ENCODE measurements at places on chromosomes 1 and 21.

GRCh38 chr21:33383056-33383888 is 19.9 kb upstream of the IFNGR2 start:
- peak; percentile 48 for DNase-seq

DNA sequence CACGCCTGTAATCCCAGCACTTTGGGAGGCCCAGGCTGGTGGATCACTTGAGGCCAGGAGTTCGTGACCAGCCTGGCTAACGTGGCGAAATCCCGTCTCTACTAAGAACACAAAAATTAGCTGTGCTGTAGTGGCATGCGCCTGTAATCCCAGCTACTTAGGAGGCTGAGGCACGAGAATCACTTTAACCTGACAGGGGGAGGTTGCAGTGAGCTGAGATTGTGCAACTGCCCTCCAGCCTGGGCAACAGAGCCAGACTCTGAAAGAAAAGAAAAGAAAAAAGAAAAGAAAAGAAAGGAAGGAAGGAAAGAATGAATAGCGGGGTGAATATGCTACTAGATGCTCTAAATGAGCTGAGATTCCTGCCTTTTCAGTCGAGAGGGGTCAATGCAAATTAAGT is 7.1 kb downstream of the GFI1 start:
- no peak for DNase-seq

- no peak for DNase-seq
Observed at GRCh38 chr1:1293263-1294249, 13.3 kb downstream of the SCNN1D start.

DNA sequence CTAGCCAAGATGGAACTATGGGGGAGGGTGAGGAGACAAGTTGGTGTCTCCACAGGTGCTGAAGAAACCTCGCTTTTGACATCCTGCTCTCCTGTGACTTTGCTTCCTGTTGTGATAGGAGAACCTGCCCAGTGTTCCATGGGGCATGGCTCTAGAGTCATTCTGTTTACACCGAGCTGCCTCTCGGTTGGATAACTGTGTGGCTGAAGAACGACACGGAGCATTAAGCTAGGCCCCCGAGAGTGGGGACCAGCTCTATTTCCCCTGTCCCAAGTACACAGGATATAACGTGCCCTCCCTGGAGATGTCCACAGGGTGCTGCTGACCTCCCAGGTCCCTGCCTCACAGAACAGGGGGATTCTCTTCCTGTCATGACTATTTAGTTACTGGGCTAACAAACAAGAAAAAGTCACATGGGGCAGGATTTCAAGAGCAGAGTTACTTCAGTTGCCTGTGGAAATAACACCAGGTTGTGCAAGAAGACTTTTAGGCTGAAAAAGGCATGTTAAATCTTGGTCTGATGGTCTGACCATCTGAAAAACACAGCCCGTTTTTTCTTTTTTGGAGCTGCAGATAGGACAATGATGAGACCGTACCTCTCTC is 29.4 kb upstream of the PPP2R5A start:
- no peak for DNase-seq

- no peak for DNase-seq
Observed at GRCh38 chr1:60071296-60071695, 2.3 kb downstream of the C1orf87 start.
